HepG2 (cell line): ENCODE measurements at places on chromosomes 7 and 10.

DNA sequence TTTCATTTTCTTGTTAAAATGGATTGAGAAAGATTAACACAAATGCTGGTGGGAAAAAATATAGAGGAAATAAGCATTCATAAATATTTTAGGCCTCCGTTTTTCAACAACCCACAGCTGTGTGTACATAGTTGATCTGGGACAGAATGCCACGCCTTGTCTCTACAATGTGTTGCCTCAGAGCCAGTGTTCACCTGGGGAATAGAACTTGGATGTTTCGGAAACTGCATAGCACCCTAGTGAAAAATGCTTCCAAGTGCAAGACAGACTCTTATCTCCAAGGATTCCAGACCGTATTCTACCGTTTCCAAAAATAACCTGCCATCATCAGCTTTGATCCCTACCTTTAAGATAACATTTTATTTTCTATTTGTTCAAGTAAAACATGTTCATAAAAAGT is 260.9 kb downstream of the SDK1 start:
- no peaks in the 10 kb centered on the region for H3K36me3 ChIP-seq
- H3K27me3 ChIP-seq = no peaks in the 10 kb centered on the region
- H3K27ac ChIP-seq = no peak overlapping the region
- H3K4me1 ChIP-seq = no peaks in the 10 kb centered on the region

DNA sequence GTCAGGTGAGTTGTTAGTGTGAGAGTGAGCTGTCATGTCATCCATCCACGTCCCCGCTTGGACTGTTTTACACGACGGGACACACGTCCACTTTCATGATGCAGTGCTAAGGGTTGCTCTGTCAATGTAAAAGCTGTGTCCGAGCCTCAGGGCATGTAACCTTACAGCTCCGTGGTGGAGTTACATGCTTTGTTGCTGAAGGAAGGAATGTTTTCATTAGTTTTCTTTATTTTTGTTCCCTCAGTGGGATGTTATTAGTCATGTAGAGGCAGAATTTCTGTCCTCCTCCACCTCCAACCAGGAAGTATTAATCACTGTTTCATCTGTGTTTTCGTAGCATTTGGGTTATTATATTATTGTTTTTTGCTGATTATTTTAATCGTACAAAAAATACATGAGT is 88.6 kb downstream of the NRG3 start:
- no peaks in the 10 kb centered on the region for H3K4me1 ChIP-seq
- no peak overlapping the region for H3K27ac ChIP-seq
- H3K4me3 ChIP-seq = no peak overlapping the region
- H3K36me3 ChIP-seq = no peaks in the 10 kb centered on the region
- H3K27me3 ChIP-seq = no peaks in the 10 kb centered on the region

DNA sequence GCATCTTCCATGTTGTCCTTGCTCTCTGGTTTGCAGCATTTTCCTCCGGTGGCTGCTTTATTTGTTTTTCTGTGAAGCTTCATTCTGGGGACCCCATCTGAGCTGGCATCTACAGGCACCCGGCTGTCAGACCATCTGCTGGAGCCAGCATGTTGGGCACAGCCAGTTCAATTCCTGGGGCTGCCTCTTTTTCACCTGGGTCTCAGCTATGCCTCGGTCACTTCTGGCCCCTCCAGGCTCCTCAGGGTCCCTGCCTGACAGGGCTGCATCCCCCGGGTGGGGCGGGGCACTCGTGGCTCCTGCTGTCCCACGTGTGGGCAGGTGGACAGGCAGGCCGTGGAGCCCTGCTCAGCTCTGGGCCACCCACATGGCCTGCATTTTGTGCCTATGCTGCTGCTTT is 8.1 kb downstream of the SCART1 start:
- H3K4me1 ChIP-seq = no peaks in the 10 kb centered on the region
- H3K27ac ChIP-seq = no peak overlapping the region
- DNase-seq = no peak
- no peaks in the 10 kb centered on the region for H3K27me3 ChIP-seq
- H3K36me3 ChIP-seq = no peaks in the 10 kb centered on the region

- peak overlapping the region; percentile 90 for H3K27ac ChIP-seq
- no peak for DNase-seq
- H3K4me1 ChIP-seq = peaks cover 45% of the 10 kb centered on the region
- H3K4me3 ChIP-seq = peak overlapping the region; percentile 81
- no peaks in the 10 kb centered on the region for H3K36me3 ChIP-seq
Observed at GRCh38 chr10:28302012-28302637, 739 bp downstream of the MPP7 start.
